Fibroblast of skin of abdomen (primary cell): ENCODE measurements at places on chromosomes 3 and 15.

GRCh38 chr15:48389691-48390143 lies 58.5 kb downstream of the DUT start:
- DNase-seq, result peak; percentile 72

DNA sequence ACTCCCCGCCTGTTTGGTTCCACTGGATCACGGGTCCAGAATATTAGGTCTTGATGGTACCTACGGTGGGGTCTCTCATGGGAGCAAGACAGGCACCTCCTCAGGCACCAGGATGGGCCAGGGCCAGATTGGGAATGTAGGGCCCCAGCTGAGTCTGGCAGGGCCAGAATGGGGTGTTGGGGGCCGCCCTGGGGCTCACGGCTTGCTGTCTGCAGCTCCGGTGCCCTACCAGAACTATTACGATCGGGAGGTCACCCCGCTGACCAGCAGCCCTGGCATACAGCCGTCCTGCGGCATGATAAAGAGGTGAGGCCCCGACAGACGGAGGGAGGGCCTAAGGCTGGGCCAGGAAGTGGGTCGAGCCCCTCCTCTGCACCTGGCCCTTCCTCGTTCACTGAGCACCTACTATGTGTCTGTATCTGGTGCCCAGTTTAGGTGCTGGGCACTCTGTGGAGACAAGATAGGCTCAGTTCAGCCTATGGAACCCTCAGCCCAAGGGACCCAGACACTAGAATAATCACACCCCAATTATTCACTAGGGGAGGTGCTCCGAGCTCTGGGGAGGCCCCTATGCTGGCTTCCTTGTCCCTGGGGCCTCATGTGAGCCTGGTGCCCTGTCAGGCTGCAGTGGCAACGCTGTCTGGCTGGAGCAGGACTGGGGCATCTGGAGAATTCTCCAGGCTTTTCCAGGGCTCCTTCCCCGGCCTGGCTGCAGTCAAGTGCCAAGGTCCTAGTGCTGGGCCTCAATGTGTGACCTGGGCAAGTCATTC lies 37.9 kb downstream of the PSTPIP1 start:
- no peak for DNase-seq

- no peak for DNase-seq
Observed at GRCh38 chr3:30341079-30341478, 265.3 kb upstream of the TGFBR2 start.

DNA sequence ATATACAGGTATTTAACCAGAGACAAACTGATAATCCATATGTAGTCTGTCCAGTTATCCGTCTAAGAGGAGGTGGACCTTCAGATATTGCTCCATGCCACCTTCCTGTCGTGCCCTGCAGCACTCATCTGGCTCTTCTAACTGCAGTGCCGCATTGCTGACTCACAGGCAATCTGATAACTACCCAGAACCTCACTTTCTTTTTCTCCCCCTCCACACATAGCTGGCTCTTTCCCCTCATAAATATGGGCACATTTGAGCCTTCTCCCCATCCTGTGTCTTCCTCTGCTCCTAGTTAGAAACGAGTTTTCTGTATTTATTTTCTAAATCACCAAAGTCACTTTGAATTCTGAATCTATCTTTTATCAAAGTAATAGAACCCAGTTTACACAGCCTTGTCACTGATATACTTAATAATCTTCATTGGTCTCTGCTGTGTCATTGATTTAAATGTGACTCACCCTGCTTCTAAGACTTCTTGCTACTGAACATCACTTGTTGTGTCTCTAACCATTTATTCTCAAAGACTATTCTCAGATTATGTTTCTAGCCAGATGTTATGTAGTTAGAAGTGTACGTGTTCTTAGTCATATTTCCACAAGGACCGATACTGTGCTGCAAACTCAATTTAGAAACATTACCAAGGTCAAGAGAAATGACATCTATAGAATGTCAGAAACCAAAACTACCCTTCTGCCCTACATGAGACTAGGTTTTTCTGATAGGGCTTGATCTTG lies 17.4 kb upstream of the KCNMB2 start:
- peak; percentile 52 for DNase-seq

DNA sequence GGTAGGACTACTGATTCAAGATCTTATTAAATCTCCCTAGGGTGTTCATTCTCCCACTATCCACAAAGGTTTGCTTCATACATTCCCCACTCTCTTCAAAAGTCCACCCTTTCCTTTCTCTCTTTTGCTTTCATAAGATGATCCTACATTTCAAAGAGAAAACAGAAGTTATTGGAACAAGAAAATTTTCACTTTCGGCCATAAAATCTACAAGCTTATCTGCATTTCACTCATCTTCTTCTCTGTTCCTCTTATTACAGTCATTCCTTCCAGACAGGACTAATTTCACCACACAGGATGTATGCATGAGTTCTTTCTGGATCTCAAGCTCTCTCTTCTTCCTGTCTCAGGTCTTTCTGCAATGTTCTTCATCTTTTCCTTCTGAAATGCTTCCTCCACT lies 238.7 kb downstream of the ISL2 start:
- DNase-seq, result no peak

GRCh38 chr3:181757694-181758306 lies 46.1 kb downstream of the SOX2 start:
- DNase-seq, result no peak

GRCh38 chr3:13647298-13648059 lies 98.6 kb downstream of the FBLN2 start:
- DNase-seq, result peak; percentile 40

GRCh38 chr3:194867270-194867983 lies 181.7 kb downstream of the FAM43A start:
- no peak for DNase-seq

DNA sequence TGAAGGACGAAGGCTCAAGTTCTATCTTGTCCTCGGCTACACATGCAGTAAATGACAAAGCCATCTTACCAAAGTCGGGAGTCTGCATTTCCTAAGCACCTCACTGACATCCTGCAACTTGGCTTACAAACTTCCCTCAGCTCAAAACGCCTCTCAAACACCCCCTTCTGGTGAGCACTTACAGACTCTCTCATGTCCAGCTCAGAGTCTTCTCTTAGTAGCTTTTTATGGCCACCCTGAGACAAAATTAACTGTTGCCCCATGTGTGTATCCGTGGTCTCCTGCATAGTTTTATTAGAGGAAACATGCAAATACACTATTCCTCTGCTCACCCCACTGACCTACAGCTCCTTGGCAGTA lies 819.7 kb downstream of the FHIT start:
- DNase-seq, result peak; percentile 8

GRCh38 chr3:175041369-175041768 lies 182.2 kb downstream of the NAALADL2 start:
- DNase-seq, result peak; percentile 43

DNA sequence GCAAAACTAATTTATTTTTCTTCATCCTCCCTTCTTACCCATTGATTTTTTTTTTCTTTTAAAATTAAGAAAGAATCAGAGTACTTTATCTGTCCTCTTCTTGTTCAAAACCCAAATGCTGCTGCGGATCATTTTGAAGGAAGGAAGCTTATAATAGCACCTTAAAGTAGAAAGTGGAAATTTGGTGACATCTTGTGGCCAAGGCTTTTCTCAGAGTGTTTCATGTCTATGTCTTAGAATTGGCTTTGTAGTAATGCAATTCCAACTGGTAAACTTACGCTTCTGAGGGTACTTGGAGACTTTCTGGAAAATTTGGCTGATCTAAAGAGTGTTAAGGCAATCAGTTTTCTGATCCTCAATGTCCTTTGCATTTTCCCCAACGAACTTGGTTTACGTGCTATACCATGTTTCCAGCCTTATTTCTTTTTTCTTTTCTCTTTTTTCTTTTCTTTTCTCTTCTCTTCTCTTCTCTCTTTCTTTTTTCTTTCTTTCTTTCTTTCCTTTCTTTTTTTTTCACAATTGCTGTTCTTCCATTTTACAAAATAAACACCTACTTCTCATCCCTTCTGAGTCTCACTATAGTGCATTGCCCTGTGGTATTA lies 30.7 kb downstream of the C3orf38 start:
- DNase-seq, result peak; percentile 48

GRCh38 chr15:85485956-85486567 lies 105.7 kb downstream of the AKAP13 start:
- DNase-seq, result peak; percentile 69

GRCh38 chr3:70180664-70181063 lies 131.8 kb downstream of the MDFIC2 start:
- no peak for DNase-seq

- peak; percentile 64 for DNase-seq
Observed at GRCh38 chr3:186930143-186930640, at the start of gene ST6GAL1. TSS of gene ST6GAL1 (plus strand) at chr3:186930526. CDS start at chr3:187042704, 112,178 bp downstream.

DNA sequence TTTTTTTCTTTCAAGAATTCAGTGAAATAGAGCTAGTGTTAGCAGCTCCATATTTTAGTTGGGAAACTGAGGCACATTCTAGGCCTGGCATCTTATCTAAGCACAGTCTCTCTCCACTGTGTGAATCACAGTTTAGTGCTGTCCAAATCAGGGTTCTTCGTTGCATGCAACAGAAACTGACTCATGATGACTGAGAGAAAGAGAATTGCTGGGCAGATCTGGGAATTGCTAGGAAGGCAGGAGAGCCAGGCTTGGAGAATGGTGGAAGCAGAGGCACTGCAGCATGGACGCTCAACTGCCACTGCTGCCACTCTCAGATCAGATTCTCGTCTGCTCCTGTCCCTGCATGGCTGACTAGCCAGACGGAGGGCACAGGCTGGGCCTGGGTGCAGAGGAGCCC lies 40.7 kb upstream of the CHST2 start:
- peak; percentile 29 for DNase-seq

DNA sequence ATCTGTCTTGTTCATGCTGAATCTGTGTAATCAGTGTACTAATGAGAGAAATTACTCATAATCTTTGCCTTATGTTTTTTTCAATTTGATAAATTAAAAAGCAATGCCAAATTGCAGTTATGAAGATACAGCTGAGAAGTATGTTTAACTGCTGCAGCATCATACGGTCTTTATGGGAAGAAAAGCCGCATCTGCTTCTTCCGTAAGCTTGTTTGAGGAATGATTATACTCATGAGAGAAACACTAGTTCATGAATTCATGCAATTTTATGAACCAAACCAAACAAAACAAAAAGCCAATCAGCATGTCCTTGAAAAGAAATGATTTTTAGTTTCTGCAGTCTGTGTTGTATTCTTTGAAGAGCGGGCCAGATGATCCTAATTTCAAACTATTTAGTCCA lies 275.9 kb upstream of the ARHGEF26 start:
- no peak for DNase-seq

GRCh38 chr15:23002920-23003319 lies 22.8 kb upstream of the CYFIP1 start:
- DNase-seq, result no peak

GRCh38 chr3:167397826-167398225 lies 17.7 kb upstream of the ZBBX start:
- no peak for DNase-seq

GRCh38 chr3:125003369-125003853 lies 52.4 kb downstream of the HEG1 start:
- peak; percentile 31 for DNase-seq

DNA sequence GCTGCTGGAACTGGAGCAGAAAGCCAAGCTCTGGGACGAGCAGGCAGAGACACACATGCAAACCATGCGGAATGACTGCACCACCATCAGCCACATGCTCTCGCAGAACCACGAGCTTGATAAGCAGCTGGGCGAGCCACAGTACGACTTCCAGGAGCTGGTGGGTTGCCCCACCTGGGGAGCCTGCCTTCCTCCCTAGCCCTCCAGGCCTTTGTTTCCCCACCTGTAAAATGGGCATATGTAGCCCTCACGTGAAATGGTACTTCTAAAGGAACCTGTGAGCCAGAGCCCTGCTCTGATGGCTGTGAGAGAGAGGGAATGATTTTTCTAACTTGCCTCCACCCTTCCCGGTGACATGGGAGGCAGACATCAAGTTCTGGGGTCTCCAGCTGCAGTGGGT lies 44.6 kb upstream of the GOLGA6B start:
- DNase-seq, result no peak

GRCh38 chr3:156016902-156017301 lies 103.5 kb upstream of the KCNAB1 start:
- DNase-seq, result no peak
